Activated T-cell treated with anti-CD3 and anti-CD28 coated beads, Interleukin-2, amount 50 U/mL, for 72 hours (primary cell): ENCODE measurements at places on chromosomes 16 and 17.
A peak's percentile ranks its signal among the peaks of the same experiment; 100 is the strongest.

DNA sequence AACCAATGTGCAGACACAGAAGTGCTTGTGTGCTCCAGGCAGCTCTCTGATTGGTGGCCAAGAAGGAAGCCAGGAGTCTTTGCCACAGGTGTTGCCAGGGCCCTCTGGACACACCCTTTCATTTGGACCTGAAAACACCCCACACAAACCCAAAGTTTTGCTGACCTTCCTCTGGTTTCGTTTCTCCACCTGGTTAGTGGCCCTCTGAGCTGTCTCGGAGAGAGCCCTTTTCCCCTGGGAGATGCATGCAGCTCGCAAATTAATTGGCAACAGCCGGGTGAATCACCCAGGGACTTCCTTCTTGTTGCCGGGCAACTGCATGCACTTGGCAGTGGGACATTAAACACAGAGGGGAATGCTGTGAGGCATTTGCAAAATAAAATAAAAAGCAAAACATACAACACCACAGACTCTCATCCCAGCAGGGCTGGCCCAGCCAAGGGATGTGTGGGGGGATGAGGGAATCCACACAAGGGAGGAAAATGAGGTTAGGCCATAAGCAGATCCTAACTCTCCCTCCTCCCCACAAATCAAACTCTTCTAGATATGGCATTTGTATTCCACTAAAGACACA lies 286.6 kb downstream of the SOX9 start:
- no peak for DNase-seq

DNA sequence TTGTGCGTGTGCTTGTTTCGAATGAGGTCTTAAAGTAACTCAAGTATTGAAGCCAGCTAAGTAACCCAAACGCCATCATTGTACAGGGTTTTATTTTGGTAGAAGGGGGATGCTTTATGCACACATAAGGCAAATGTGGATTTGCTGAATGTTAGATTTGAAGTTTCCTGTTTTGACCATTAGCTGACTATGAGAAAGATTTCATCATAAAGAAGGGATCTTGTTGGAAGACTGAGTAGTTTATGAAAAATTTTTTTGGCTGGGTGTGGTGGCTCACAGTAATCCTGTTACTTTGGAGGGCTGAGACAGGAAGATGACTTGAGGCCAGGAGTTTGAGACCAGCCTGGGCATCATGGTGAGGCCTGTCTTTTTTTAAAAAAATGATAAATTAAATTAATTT lies 10.0 kb upstream of the ZFP3 start:
- DNase-seq: no peak

DNA sequence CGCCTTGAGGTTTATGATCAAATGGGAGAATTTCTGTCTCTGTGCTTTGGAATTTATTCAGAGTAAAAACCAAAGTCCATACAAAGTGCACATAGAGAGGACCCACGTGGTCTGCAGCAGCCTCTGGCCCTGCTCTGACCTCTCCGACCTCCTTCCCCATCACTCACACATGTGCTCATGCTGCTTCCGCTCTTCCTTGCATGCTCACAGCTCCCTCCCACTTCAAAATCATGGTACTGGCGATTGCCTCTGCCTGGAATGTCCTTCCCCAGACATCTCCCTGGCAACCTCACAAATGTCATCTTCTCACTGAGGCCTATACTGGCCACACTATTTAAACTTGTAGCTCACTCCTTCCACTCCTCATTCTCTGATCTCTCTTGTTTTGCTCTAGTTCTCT lies 418.0 kb downstream of the CA10 start:
- no peak for DNase-seq

DNA sequence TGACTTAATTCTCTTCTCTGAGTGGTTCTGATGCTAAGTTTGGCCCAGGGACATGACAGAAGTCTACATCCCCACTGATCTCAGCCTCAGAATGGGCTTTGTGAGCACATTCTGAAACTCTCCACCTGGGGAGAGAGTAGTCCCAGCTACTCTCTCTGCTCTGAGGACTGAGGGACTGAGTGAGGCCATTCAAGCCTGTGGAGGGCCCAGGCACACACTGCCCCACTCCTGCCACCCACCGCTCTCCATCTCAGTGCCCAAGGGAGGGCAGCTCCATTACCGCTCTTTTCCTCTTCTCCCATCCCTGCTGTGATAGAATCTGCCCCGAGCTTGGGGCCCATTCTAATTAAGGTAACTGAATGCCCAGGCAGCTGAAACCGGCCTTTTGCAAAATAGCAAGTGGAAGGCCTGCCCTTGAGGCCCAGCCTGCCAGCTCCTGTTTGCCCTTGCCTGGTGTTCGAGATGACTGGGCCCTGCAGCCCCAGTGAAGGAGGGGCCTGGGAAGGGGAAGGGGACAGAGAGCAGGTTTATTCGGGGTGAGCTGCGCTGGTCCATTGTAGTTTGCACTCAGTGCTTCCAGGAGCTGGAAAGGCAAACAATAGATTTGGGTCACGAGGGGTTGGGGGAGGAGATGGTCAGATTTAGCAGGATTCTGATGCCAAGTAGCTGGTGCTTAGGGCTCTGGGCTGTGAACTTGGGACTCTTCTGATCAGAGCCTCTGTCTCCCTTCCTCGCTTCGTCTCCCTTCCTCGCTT lies 76.2 kb downstream of the RAB11FIP4 start:
- DNase-seq: no peak

- DNase-seq: no peak
Observed at GRCh38 chr17:47718634-47719405, 14.2 kb upstream of the TBX21 start.

DNA sequence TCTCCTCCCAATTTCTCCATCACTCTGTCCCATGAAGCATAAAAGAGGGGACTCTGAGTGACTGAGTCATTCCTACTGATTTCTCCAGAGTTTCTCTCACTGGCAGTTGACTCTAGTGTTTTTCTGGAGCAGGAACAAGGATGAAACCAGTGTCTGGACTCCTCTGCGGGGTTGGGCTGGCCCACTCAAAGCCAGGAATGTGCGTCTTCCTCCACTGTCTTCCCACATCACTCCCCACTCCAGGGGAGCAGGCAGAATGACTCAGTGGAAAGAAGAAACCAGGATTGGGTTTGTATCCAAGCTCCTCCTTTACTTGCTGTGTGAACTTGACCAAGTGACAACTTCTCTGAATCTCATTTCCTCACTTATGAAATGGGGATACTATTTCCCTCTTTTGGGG lies 497.5 kb upstream of the SALL1 start:
- DNase-seq: no peak

- DNase-seq: no peak
Observed at GRCh38 chr16:31131416-31131815, 4.1 kb downstream of the PRSS8 start.

- DNase-seq: no peak
Observed at GRCh38 chr17:8375738-8376259, 705 bp downstream of the KRABD2 start.

DNA sequence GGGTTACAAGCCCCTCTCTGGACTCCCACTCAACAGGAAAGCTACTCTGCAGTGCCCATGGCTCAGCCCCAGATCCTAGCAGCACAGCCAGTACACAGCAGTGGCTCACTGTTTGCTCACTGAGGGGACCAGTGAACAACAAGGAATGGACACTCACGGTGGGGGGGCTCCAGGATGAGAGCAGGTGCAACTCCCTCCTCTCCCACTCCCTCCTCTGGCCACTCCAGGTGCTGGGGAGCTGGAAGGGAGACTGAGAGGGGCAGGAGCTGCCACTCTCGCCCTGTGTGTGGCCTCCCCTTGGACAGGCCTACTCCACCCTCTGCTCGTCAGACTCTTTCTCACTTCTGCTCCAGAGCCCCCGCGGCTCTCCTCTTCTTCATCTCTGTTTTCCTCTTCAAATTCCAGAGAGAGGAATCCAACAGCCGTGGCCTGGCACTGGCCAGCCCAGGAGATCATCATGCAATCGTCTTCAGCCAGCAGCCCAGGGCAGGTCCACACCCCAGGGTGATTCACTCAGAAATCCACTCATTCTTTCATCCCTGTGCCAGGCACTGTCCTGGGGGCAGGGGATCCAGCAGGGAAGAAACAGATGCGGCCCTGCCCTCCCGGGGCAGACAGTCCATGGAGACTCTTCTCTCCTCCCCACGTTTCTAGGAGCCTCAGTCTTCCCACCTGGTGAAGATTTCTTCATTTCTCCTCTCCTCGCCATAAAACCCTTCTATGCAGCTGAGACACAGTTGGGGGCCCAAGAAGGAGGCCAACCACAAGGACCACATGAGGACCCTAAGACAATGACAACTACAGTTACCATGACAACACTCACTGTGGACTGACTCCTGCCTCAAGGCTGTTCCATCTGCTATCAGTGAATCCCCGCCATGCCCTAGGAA lies 30.7 kb downstream of the CFAP20 start:
- DNase-seq: no peak

- DNase-seq: no peak
Observed at GRCh38 chr16:59210955-59211541, 476.9 kb upstream of the GOT2 start.

GRCh38 chr16:48555155-48555554 lies 54.8 kb downstream of the N4BP1 start:
- DNase-seq: no peak

GRCh38 chr16:85859818-85860125 lies 39.2 kb upstream of the IRF8 start:
- DNase-seq: no peak

DNA sequence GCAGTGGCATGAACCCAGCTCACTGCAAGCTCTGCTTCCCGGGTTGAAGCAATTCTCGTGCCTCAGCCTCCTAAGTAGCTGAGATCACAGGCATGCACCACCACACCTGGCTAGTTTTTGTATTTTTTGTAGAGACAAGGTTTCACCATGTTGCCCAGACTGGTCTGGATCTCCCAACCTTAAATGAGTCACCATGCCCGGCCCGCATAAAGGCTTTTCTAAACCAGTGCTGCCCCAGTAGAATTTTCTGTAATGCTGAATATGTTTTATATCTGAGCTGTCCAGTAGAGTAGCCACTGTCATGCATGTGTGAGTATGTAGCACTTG lies 36.9 kb upstream of the WSB1 start:
- no peak for DNase-seq

- no peak for DNase-seq
Observed at GRCh38 chr16:4058386-4058785, 57.9 kb downstream of the ADCY9 start.

- DNase-seq: no peak
Observed at GRCh38 chr16:68362262-68362913, 51.6 kb downstream of the PRMT7 start.

DNA sequence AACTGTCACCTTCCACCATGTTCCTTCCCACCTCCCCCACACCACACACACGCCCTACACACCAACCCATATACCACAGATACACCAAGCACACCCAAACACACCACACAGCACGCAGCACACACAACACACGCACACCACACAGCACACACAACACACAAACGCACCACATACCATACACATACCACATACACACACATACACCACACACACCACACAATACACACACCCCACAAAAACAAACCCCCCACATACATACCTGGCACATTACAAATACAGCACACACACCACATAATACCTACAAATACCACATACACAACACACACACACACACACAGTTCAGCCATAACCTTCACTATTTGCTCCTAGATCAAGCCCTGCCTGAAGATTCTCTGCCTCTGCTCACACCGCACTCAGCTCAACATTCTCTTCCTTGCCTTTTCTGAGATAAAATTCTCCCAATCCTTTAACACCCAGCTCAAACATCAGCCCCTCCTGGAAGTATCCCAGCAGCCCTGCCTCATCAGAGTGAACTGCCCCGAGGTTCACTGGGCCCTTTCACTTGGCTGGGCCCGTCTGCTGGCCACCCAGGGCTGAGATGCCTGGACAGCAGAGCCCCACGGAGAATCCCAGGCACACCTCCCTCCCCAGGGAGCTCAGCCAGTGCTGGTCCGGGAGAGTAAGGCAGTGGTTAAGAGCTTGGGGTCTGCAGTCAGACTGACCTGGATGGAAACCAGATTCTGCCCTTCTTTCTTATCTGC lies 31.9 kb upstream of the CPNE2 start:
- DNase-seq: no peak

- no peak for DNase-seq
Observed at GRCh38 chr16:87466975-87467501, 25.8 kb downstream of the ZCCHC14 start.

DNA sequence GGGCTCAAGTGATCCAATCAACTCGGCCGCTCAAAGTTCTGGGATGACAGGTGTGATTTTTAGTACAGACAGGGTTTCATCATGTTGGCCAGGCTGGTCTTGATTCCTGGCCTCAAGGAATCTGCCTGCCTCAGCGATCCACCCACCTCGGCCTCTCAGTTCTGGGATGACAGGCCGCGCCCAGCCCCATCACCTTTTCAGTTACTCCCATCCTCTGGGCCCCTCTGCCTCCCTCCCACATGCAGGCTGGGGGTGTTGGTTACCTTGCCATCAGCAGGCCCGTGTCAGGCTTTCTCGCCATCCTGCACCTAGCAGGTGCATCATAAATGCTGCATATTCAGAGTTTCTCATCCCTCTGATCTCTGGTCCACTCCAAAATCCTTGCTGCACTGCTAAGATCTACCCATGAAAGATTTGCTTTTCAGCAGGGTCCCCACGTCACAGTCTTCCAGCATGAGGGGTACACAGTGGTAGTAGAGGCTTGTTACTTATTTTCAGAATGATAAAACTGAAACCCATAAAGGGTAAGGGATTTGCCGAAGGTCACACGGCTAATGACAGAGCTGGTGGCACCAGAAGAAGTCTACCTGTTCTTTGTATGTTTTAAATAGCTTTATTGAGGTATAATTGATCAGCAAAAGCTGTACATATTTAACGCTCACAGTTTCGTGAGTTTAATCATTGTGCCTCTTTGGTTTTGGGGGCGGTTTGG lies 16.6 kb downstream of the PMM2 start:
- peak; percentile 10 for DNase-seq

DNA sequence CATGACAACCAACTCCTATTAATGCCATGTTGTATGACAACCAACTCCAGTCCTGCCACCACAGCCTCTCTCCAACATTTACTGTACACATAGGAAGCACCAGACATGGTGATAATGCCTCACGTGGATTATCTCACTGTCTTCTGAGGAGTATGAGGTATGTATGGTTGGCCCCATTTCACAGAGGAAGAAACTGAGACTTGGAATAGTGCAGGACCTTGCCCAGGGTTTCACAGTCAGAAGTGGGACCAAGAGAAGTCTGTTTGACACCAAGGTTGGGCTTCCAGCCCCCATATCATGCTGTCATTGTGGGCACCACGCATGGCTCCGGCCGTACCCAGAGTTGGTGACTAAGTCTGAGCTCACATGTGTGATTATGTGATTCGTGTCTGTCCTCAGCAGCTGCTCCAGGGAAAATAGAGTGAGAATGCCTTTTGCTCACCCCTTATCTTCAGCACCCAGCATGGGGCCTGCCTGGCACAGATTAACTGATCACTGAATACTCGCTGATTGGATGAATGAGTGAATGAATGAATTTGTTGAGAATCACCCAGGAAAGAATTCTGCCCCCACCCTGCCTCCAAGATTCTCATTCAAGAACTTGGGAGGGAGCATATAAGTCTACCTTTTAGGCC lies 204.1 kb upstream of the NLRP1 start:
- DNase-seq: no peak
